ENCODE measurements at places on chromosomes 7 and 10.

DNA sequence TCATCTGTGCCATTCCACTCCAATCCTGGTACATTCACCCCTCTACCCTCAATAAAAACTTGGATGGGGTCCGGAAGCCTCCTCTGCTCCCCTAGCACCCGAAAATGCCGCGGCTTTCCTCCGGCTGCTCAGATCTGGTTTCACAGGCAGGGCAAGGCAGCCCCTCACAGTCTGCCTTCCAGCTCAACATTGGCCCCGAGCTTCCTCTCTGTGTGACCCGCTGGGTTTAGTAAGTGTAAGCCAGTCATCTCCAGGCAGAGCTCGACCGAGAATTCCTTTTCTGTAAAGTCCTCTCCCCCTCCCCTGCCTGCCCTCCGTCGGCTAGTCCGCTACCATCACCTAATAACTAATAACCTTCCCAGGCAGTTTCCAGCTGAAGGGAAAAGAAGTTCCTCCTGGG lies 3.4 kb downstream of the INHBA start:
- DNase-seq, result no peak

GRCh38 chr7:106772655-106773108 lies 92.4 kb upstream of the PIK3CG start:
- no peak for DNase-seq

DNA sequence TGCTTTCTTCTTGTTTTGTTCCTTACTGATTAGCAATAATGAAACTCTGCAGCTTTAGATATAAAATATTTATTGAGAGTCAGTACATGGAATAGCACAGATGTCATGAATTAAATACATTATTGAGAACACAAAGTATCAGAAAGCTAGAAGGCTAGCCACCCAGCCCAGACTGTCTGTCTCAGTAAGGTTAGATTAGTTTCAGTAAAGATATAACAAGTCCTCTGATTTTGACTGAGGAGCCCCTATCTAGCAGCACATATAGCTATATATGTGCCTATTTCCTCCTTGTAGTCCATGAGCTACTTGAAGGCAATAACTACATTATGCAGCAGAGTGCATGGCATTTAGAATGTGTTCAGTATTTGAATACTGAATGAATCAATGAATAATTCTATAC lies 81.3 kb downstream of the NRCAM start:
- DNase-seq, result no peak

- DNase-seq, result no peak
Observed at GRCh38 chr10:125838802-125839575, 15.6 kb downstream of the BCCIP start.

GRCh38 chr10:97915346-97916131 lies 65.9 kb downstream of the GOLGA7B start:
- peak; percentile 83 for DNase-seq

DNA sequence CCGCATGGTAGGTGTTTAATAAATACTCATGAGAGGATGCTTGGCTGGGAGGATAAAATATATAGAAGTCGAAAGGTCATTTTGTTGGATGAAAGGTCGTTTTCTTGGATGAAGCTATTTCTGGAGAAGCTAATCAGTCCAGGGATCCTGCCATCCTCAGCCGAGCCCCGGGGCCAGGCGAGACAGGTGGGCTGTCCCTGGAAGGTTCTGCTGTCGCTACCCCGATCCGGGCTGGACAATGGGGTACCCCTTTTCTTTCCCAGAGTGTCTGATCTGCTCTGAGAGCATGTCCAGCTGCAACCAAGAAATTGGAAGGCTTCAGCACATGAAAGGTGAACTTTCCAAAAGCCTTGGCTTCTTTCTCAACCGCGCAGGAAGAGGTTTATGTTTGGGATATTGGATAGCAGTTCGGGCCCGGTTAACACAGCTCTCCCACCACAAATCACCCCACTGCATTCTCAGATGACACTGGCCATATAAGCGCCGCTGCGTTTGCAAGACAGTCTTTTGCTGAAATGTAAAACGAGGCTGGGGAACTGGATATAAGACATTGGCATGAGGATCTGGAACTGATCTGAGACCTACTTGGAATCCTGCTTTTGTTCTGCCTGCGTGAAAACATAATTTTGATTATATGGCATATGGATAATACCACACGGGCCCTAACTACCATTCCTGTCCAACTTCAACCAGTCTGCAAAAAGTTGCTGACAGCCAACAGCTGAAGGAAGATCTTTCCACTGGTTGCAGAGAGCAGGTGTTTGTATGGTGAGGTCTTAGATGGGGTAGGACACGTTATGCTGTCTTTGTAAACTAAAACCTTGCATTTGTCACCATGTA lies 31.2 kb upstream of the MSRB2 start:
- DNase-seq, result no peak

DNA sequence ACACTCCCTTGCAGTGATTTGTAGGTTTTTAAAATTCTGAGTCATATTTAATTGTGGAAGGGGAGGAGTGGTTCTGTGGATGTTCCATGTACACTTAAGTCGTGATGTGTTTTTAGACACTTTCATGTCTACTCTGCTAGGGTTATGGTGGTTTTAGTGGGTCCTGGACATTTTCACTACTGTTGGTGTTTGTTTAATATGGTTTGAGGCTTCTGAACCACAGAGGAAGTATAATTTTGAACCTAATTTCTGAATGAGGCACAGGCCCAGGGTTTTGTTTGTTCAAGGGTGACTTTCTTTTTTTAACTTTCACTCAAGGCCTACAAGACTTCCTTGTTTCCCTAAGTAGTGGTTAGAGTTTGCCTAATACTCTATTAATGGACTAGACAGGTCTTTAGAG lies 13.3 kb downstream of the SLC26A5 start:
- DNase-seq, result no peak

GRCh38 chr7:139061416-139061815 lies 25.6 kb upstream of the ZC3HAV1L start:
- DNase-seq, result no peak

- no peak for DNase-seq
Observed at GRCh38 chr10:12729885-12730284, 271.6 kb downstream of the CCDC3 start.

DNA sequence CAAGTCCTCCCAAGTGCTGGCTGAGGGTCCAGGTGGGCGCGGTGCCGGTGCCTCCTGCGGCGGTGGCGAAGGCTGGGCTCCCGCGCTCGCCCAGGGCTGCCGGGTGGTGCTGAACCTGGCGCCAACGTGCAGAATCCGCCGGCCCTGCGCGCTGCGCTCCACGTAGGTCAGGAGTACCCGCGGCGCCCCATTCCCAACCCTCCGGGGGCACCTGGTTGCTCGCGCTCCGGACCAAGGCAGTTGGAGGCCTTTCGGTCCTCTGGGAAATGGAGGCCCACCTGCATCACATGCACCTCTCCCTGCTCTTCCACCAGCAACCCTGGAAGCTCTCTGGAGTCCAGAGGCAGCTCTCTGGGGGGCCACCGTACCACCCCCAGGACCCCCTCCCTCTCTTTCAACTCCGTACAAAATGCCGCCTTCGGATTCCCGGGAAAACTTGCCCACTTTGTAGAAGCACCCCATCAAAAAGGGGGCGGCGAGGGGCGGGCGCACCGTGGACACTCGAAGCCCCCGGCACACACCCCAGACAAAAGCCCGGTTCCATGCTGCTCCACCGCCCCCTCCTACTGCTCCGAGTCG lies 745 bp downstream of the SLC16A9 start:
- peak; percentile 2 for DNase-seq

DNA sequence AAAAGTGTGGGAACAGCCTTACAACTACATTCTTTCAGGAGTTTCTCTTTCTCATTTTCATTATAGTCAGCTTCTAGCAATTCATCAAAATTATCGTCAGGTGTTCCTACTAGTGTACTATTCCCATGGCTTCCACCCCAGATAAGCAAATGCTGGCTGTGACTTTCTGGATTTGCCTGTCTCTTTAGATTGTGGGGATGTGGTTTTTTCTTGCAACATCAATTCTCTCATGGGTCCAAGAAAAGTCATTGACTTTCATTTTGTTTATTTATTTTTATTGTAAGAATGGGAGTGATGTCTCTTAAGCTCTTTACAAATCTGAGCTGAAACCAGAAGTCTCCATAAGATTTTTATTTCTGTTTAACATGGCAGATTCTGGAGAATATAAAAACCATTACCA lies 349.7 kb upstream of the SEMA3C start:
- no peak for DNase-seq

DNA sequence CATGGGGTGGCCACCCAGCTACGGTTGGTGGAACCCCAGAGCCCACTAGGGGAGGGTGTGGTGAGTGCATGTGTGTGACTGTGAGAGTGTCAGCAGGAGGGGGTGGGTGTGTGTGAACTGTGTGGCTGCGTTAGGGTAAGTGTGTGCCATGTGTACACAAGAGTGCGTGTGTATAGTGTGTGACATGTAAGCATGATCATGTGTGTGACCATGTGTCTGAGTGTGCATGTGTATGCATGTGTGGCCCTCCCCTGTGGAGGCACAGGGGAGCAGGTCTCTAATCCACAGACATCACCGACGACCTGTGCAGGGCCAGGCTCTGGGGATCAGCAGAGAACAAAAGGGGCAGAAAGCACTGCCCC lies 3.5 kb upstream of the CFAP46 start:
- no peak for DNase-seq

DNA sequence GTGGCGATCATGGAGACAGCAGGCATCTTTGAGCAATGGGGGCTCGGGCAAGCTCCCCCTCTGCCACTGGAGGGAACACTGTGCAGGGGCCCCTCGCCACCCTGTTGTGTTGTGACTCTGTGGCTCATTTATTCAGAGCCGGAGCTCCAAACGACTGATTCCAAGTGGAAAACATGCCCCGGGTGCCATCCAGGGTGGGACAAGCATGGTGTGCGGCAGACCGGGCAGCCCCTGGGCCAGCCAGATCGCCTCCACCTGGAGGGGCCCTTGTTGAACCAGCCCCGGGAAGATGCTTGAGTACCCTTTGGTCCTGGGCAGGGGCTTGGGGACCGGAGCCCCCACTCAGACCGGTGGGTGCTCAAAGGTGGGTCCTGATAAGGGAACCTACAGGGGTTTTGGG lies 61.4 kb downstream of the C10orf143 start:
- DNase-seq, result no peak

- DNase-seq, result no peak
Observed at GRCh38 chr7:43878867-43879266, 9.6 kb upstream of the MRPS24 start.

- DNase-seq, result no peak
Observed at GRCh38 chr10:37015498-37015897, 109.9 kb upstream of the ANKRD30A start.

- DNase-seq, result no peak
Observed at GRCh38 chr10:112797197-112797596, 152.8 kb upstream of the TCF7L2 start.
